Activated CD4-positive, alpha-beta T cell treated with anti-CD3 and anti-CD28 coated beads for 48 hours (primary cell): ENCODE measurements at places on chromosomes 7 and 10.

- no peak for DNase-seq
These were observed 11.4 kb upstream of the KPNA7 start for GRCh38 chr7:99219185-99219767.

GRCh38 chr7:149662591-149663095 is 110.7 kb downstream of the ZNF467 start:
- DNase-seq: peak; percentile 85

GRCh38 chr7:120400806-120401455 is 128.0 kb downstream of the KCND2 start:
- DNase-seq: no peak

DNA sequence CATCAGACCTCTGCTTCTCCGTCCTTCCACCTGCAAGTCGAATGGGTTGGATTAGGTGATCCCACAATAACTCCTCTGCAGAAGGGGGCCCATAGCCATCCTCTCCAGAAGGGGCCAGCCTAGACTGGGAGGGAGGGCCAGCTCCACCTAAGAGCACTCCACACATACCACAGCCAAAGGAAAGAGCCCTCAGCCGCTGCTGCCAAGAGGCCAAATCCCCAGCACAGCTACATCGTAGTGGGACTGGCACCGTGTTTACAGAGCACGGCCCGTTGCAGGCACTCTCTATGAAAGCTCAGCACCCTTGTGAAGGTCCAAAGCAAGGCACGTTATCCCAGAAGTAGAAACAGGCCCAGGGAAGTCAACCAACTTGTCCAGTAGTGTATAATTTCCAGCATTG is 5.4 kb downstream of the KCNH2 start:
- DNase-seq: no peak

GRCh38 chr7:131007439-131008330 is 273.7 kb upstream of the KLF14 start:
- peak; percentile 76 for DNase-seq

DNA sequence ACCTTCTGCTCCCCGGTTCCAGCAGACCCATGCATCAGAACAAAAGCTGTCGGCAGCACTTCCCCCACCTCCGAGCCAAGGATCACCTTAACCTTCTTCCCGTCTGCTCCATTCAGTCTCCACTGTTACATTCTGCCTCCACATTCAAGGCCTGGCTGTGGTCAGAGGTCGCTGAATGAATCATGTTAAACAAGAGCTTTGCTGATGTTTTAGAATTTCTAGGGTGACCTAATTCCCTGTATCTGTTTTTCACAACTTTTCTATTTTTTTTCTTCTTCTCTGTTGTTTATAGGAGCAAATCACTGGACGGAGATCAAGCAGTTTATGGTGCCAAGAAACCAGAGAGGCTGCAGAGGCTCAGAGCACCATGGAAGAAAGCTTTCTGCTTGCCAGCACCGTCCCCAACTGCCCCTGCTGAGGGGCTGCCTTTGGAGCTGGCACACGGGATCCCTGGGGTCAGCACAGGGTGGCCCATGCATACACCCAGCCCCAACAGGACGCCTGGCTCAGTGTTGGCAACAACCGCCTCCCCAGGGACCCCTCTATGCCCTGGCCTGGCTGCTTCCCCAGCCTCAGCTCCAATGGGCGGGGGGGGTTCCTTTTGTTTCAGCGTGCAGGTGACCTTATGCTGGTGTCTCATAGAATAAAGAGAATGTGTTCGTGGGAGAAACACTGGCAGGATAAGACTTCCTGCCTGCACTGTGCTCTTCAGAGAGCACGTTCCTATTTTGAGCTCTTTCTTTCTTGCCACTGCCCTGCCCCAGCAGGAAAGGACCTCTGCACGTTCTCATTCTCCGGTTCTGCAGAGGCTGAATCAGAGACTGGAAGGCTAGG is 182.7 kb upstream of the LYZL2 start:
- peak; percentile 11 for DNase-seq

DNA sequence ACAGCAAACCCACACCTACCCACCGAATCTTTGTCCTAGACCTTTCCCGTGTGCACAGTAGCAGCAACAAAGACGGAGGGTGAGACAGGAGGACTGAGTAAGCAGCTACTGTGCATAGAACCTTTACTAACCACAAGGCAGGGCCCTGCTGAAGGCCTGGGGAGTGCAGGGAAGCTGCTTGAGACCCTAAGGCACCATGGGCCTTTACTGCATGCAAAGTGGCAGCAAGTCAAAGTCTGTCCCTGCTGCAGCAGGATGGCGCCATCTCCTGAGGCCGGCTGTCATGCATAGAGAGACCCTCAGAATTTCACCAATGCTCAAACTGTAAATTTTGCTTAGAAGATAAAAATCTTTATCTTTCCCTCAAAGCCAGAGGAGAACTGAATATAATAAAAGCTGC is 610.5 kb downstream of the ACTR3B start:
- no peak for DNase-seq

DNA sequence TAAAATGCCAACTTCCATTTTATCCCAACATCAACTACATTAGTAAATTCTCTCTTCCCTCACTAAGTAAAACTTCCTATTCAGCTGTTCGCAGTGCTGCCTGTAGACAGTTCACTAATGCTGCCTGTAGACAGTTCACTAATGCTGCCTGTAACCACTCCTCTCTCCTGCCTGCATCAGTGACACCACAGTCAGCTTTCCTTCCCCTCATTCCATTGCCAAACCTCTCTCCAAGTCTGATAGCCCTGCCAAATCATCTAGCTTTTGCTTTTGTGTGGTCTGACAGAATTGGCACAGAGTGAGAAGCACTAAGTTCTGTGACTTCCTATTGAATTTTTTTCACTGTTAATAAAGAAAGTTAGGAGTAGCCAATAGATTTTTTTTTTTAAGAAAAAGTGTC is 43.0 kb upstream of the MACC1 start:
- DNase-seq: no peak

DNA sequence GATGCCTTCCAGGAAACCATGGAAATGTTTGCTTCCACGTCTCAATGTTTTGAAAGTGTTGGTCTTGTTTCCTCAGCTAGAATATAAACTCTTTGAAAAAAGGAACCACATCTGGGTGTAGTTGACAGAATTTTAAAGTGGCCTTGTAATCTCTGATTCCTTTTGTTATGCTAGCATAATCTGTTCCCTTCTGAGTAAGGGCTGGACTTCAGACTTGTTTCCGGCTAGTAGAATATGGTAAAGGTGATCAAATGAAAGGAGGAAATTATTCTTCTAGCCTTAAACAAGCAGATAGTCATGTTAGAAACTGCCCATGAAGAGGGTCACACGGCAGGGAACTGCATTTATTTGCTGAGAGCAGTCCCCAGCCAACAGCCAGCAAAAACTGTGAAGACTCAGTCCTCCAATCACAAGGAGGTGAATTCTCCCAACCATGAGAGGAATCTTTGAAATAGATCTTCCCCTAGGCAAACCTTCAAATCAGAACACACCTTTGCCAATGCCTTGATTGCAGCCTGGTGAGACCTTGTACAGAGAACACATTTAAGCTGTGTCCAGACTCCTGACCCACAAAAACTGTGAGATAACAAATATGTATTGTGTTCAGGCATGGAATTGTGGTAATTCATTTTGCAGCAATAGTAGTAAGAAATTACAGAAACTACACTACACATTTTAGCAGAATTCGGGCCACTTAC is 316.9 kb upstream of the SP8 start:
- no peak for DNase-seq

DNA sequence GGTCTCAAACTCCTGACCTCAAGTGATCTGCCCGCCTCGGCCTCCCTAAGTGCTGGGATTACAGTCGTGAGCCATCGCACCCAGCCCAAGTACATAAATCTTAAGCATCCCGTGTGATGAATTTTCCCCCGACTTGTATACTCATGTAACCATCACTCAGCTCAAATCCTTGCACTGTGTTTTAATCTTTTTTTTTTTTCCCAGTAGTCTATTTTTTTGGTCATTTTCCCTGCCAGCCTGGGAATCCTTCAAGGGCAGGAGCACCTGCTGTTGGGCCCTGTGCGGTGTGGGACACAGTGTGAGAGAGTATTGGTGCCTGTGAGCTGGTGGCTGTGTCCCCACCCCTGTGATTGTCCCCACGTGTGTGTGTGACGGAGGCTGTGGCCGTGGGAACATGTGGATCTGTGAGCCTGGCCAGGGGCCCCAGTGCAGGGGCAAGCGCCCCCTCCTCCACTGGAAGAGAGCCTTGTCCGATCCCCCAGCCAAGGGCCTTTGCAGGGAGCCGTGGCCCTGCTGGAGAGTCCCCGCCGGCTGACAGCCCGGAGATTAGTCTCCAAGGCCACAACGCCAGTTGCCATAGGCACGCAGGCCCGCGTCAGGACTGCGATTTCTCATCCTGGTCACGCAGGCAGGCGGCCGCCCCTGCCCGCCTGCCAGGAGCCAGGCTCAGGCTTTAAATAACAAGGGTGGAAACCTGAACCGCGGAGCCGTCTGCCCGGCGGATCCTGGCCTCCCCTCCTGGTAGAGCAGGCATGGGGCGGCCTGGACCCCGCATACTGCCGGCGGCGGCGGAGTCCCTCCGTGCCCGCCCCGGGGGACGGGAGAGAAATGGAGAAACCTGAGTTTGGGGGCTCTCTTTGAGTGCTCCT is 26.5 kb downstream of the GTF2IRD1 start:
- DNase-seq: no peak

GRCh38 chr7:128672927-128673517 is 930 bp downstream of the GARIN1A start:
- DNase-seq: peak; percentile 38

DNA sequence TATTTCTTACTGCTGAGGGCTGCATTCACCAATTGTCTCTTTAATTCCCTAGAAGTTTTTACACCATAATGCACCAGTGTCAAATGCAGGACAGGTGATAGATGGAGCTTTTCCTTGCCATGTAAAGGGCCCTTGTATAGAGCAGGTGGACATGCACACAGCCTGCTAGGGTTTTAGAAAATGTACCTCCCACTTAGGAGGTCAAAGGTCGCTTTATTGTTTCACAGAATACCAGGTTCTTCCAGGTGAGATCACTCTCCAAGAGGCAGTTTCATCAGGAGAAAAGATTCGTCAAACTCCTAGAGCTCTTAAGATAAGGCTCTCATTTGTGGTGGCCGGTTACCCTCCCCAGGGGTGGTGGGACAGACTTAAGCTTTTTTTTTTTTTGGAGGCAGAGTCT is 215.8 kb downstream of the PHTF2 start:
- DNase-seq: no peak
